Stimulated activated CD4-positive, alpha-beta T cell treated with anti-CD3 and anti-CD28 coated beads, Interleukin-4, amount 100 ng/mL, for 4 hours (primary cell): ENCODE measurements at places on chromosomes 5 and 9.

DNA sequence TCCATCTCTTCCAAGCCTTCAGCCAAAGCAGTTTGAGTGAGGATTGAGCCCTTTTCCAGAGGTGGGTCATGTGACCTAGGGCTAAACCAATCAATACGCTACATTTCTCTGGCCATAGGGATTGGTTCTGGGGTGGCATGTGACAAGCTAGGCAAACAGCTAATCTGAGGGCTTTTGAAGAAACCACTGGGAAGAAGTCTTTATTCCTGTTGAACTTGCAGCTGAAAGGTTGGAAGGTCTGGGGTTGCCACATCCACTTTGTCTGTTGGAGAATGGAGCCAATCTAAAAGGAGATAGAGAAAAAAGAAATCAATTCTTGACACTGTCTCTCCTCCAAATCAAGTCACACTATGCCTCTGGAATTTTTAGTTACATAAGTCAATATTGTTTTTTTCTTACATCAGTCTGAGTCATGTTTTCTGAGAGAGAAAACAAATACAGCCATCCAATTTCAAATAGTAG lies 637.8 kb upstream of the WWC1 start:
- no peak for DNase-seq

GRCh38 chr9:19050637-19051591 lies 1.7 kb downstream of the RRAGA start:
- DNase-seq = no peak

DNA sequence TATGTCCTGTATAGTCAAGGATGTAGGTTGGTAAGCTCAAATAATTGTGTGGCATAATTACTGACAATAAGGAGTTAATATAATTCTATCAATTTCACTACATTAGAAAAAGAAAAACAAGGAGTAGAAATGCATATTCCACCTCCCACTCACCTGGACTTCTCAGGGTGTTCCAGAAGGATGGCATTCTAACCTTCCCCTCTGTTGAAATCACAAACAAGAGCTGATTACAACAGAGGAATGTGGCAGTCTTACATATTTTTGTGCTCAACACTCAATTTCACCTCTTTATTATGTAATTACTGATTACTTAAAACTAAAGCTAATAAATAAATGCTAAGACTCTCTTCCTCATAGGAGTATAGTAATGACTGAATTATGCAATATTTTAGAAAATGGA lies 745.3 kb downstream of the DTWD2 start:
- no peak for DNase-seq

GRCh38 chr5:89055015-89055694 lies 172.2 kb upstream of the MEF2C start:
- DNase-seq = no peak

GRCh38 chr5:172871982-172872381 lies 37.9 kb downstream of the ERGIC1 start:
- DNase-seq = no peak

DNA sequence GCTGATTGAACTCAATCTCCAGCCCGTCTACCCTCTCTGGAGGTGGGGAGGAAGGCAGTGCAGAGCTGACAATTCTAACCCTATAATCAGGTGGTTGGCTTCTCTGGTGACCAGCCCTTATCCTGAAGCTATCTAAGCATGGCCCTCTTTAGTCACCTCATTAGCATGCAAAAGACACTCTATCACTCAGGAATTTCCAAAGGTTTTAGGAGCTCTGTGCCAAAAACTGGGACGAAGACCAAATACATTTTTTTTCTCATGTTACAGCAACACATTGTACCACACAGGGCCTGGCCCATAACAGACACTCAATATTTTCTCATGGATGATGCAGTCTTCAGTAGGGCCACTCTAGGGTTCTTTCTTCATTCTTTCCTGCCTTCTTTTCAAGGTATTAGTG lies 118.8 kb upstream of the VLDLR start:
- DNase-seq = no peak

DNA sequence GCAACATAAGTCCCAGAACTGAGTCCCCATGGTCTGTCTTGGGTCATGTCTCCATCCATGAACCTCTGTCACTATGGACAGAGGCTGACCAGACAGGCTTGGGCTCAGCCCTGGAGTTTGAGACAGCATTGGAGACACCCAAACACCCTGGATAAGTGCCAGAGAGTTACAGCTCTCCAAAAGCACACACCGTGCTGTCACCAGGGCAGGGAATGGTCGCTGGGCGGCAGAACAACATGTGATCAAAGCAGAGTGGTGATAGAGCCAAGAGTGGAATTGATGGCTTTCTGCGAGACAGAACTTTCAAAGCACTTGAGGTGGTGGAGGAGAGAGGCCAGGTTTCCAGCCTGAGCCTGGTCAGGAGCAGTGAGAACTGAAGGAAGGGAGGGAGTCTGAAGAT lies 50.1 kb downstream of the DRD1 start:
- no peak for DNase-seq

DNA sequence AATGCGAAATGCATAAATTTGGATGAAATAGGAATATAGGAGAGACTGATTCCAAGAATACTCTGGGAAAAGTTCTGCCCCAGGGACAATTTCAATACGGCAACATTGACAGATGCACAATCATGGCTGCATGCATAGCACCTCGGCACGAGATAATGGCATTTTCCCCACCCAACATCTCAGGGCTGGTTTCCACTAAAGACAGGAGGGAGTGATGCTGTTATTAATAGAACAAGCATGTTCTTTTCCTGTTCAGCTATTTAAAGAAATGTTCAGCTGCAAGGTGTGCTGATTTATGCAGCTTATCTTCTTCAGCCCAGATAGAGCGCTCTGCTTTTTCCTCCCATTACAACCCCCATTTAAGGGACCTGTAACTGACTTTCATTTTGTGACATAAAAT lies 740.2 kb downstream of the TLR4 start:
- no peak for DNase-seq

DNA sequence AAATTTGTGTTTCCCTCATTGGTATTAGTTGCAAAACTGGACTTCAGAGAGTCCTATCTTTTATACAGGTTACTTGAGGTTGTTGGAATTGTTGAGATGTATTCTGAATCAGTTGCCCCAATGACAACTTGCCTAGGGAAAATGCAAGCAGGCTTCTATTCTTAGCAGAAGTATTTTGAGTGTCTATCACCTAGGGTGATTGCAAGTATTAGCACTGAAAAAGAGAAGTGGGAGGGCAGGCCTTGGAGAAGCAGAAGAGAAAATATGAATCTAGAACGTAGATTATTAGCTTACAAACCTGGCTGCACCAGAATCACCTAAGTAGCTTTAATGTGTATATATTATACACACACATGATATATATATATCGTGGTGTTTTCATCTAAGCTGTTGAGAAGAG lies 43.2 kb downstream of the ADAMTS12 start:
- no peak for DNase-seq

DNA sequence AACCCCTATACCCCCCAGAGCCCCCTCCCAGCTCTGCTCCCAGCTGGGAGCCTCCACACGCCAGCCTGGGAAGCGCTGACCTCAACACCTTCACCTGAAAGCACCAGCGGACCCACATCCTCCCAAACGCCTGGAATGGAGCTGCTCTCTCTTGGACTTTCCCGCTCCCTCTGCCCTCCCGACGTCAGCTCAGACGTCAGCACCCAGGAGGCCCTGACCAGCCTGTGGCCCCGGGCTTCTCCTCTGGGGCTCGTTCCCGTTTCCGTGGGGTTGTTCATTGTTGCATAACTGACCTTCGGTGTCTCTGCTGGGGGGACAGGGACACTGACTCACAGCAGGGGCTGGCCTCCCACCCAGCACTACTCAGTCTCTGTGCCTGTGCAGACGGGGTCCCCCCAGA lies 35.0 kb upstream of the SLC6A3 start:
- DNase-seq = no peak
